GM20000 (cell line): ENCODE measurements at places on chromosomes 5 and 9.

DNA sequence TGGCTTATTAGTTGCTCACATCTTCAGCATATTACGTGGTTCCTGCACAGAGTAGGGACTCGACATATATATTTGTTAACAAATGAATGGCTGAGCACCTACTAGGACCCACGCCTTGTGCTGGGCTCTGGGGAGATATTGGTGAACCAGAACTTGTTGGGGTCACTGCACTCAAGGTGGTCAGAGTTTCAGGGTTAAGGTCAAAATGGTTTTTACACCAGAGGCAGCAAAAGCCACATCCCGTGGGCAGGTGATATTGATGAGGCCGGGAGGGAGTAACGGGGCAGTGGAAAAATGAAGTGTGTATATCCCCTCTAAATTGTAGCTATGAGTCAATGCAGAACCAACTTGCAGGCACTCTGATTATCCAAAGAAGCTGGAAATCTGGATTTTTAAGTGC, 136.5 kb upstream of the KLF4 start:
- no peak for DNase-seq

GRCh38 chr5:14138608-14139540, 4.3 kb upstream of the TRIO start:
- no peak for DNase-seq

DNA sequence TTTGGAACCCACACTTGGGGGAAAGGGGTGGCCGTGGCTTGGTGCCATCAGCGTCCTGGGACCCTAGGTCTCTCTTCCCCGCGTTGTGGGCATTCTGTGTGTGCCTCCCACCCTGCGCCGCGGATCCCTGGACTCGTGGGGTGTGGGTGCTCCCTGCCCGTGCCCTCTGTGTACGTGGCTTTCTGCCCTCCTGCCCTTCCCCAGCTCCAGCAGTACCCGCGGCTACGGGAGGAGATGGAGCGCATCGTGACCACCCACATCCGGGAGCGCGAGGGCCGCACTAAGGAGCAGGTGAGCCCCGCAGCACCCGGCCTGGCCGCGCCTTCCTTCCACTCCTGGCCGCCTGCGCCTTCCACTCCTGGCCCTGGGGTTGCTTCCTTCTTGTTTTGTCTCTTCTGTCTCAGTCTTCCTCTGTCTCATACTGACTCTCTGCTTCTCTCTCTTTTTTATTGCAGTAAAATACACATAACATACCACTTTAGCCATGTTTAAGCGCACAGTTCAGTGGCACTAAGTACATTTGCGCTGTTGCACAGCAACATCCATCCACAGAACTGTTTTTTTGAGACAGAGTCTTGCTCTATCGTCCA, 30.7 kb downstream of the DNM1 start:
- no peak for DNase-seq

- DNase-seq = no peak
Observed at GRCh38 chr9:95870906-95871305, 4.6 kb upstream of the ERCC6L2 start.

GRCh38 chr9:38185647-38186403, 116.8 kb upstream of the SHB start:
- no peak for DNase-seq

DNA sequence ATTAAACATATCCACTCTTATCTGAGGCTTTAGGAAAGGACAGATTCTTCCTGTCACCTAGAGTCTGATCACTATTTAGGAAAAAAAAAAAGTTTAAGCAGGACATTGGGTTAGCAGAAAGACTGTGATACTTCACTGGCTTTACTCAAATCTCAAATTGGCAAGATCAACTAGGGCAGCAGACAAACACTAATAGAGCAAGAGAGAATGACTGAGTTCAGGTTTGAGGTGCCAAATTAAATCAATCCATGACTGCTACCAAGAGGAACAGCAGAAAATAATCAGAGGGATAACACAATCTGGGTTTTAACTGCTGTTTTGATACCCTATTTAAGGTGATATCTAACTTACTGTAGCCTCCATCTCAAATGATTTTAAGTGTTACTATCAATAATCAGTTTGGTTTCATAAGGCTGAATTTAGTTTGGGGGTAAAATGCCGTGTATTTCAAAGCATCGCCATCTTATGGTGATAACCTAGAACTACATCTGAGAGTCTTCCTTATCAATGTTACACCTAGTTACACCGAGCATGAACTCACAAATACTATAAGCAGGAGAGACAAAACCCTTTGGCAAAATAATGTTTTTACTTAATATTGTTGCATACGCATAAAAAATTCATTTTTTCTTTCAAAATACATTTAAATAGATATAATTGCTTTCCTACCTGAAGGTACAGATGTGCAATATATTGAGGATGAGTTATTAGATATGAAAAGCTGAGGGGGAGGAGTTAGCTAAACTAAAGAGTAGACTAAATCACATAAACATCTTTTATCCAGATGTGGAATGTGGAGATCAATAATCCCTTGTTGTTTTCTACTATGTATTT, 286.4 kb upstream of the CDH12 start:
- peak; percentile 3 for DNase-seq

GRCh38 chr9:82456642-82457041, 468.1 kb downstream of the SPATA31D1 start:
- DNase-seq = no peak
